ENCODE measurements at places on chromosomes 7 and 10.

DNA sequence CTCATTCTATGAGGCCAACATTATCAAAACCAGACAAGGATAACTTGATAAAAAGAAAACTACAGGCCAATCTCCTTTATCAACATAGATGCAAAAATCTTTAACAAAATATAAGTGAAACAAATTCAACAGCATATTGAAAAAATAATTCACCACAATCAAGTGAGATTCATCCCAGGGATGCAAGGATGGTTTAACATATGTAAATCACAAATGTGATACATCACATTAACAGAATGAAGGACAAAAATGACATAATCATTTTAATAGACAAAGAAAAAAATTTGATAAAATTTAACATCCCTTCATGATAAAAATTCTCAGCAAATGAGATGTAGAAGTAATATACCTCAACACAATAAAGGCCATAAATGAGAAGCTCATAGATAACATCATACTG lies 53.8 kb downstream of the TCAF1 start:
- DNase-seq, result no peak

GRCh38 chr10:49649294-49649693 lies 30.2 kb upstream of the C10orf53 start:
- peak; percentile 38 for DNase-seq

- no peak for DNase-seq
These were observed 525 bp downstream of the UBE2D4 start for GRCh38 chr7:43926798-43927123.

GRCh38 chr7:102252366-102252982 lies 34.2 kb upstream of the SH2B2 start:
- DNase-seq, result no peak

- DNase-seq, result peak; percentile 89
These were observed 1.6 kb downstream of the TCF7L2 start for GRCh38 chr10:112951359-112952281.

GRCh38 chr7:41574377-41574776 lies 128.5 kb downstream of the INHBA start:
- no peak for DNase-seq

DNA sequence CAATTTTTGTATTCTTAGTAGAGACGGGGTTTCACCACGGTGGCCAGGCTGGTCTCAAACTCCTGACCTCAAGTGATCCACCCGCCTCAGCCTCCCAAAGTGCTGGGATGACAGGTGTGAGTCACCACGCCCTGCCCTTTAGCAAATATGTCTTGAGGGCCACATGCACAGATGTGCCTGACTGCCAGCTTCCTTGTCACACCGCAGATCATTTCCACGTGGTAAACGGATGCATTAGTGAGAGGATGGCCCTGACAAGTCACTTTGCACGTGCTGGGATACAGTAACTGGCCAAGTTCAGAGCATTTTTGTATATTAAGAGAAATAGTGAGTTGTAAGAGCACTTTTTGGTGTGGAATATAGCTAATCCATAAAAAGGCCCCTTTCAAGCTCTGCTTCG lies 44.3 kb upstream of the FAM180A start:
- DNase-seq, result no peak

- DNase-seq, result no peak
These were observed 17.3 kb downstream of the SLC16A12 start for GRCh38 chr10:89518108-89518507.

- DNase-seq, result no peak
These were observed 2.0 kb downstream of the KAZALD1 start for GRCh38 chr10:101063548-101064414.

- no peak for DNase-seq
These were observed 12.6 kb downstream of the UCMA start for GRCh38 chr10:13221572-13221971.

- DNase-seq, result no peak
These were observed 327.7 kb downstream of the BBS9 start for GRCh38 chr7:33457039-33457438.

DNA sequence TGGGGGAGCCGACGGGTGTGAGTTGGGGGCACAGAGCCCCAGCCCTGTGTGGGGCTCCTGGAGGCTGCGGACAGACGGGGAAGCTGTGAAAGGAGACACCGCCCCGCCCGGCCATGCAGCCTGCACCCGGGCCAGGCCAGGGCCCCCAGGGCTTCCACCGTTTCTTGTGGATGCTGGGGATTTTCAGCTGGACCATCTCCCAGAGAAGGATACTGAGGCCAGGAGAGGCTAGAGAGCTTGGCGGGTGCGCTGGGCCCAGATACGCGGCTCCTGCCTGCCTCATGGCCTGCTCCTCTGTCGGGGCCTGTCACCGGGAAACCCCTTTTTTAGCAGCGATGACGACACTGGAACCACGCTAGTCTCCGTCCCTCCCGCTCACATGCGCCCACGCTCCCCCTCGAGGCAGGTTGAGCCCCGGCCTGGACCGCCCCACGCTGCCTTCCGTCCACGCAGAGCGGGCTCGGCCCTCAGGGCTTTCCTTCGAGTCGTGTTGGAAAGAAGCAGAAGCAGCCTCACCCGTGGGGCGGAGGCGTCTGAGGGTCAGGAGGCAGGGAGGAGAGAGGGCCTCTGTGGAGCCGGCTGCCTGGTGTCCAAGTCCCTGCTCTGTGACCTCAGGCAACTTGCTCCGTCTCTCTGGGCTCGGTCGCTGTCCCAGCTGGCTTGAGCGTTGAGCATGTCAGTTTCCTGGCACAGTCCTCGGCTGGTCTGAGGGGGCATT lies 11.7 kb downstream of the TMEM184A start:
- no peak for DNase-seq

GRCh38 chr7:21261627-21262594 lies 166.0 kb upstream of the SP4 start:
- DNase-seq, result no peak

DNA sequence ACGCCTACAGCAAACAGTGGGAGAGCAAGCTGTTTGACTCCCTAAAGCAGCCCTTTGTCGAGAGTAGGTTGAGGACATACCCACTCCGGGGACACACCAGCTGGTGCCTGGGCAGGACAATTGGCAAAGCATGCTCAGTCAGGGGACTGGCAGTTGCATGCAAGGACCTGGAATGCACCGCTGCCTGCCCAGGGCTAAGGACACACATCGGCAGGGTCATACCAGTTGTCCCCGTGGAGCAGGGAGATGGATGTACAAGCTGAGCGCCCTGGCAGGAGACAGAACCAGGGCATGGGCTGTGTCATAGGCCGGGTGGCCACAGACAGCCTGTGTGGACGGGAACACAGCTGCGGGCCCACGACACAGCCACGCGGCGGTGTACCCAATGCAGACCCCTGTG lies 18.3 kb upstream of the ELN start:
- DNase-seq, result no peak

DNA sequence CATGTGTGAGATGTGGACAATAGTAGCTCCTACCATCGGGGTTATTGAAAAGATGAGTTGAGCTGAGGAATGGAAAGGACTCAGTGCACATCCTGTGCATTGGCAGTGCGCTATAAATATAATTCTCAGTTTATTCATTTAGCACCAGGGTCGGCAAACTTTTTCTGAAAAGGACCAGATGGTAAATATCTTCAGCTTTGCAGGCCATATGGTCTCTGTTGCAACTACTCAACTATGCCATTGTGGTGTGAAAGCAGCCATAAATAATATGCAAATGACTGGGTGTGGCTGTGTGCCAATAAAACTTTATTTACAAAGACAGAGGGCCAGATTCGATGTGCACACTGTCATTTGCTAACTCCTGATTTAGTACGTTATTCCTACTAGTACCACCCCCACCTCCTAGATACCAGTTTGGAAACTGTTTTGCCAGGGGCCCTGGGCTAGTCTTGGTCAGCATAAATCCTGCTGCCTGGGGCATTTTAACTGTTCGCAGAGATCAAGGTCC lies 422.9 kb upstream of the MKI67 start:
- DNase-seq, result no peak

GRCh38 chr10:78843495-78843894 lies 225.3 kb upstream of the ZMIZ1 start:
- no peak for DNase-seq

DNA sequence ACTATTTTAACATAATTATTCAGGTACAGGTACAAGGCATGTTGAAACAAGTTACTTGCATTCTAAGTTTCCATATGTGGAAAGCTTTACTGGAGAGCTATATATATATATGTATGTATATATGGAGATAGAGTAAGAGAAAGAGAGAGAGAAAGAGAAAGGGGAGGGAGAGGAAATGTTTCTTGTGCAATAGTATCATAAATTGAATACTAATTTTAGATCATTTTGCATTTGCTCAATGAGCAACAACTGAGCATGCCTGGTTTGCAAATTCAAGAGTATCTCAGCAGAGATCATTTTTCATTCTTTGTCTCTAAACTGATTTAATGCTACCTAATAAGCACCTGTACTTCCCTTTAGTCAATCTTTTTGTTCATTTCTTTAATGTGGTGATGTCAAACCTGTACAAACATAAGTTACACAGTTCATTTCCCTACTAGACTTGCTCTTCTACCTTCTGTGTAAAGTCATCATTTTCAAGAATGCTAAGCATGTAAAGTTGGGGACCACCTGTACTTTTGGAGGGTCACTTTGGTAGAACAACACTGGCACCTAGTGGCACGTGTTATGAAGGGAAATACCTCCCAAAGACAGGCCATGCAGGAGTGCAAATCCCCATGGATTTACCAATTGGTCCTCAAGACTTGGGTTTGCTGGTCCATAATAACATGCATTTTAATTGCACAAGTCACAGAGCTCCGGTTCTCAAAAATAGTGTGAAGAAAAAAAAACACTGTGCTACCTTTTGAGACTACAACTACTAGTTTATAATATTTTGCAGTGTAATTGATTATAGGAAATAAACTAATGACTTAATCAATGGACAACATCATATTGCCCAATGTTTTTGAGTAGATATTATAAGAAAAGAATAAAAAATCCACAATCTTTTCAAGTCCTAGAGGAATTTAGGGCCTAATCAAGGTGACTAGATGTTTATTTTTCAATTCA lies 431.2 kb upstream of the IGFBP3 start:
- no peak for DNase-seq

DNA sequence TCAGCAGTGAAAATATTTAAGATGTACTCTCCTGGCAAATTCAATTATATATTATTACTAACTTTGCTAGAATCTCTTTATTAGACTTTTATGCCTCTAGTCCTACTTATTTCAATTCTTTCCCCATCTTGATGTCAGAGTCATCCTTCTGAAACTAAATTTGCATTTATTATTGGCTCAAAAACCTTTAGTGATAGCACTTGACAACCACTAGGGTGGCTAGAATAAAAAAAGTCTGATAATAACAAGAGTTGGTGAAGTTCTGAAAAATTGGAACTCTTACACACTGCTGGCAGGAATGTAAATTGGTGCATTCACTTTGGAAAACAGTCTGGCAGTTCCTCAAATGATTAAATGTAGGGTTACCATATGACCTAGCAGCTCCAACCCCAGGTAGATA lies 73.8 kb downstream of the LSMEM1 start:
- DNase-seq, result no peak

GRCh38 chr7:156609010-156609877 lies 31.3 kb upstream of the RNF32 start:
- no peak for DNase-seq

DNA sequence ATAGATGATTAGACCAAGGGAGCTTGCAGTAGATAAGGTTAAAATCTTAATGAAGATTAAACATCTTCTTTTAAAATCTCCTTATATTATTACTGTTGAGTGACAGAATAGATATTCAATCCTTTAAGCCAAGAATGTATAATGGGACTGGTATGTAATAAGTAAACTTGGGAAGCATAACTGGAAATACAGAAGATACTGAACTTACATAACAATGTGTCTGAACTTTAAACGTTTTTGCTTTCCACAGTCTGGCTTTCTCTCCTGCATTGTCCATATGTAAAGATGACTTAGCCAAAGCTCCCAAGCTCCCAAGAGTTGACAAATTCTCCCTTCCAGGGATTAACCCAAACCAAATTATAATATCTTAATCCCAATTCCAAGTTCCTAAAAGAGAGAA lies 129.8 kb downstream of the KCND2 start:
- DNase-seq, result no peak

- DNase-seq, result no peak
These were observed 186.4 kb downstream of the MGMT start for GRCh38 chr10:129653428-129653827.

DNA sequence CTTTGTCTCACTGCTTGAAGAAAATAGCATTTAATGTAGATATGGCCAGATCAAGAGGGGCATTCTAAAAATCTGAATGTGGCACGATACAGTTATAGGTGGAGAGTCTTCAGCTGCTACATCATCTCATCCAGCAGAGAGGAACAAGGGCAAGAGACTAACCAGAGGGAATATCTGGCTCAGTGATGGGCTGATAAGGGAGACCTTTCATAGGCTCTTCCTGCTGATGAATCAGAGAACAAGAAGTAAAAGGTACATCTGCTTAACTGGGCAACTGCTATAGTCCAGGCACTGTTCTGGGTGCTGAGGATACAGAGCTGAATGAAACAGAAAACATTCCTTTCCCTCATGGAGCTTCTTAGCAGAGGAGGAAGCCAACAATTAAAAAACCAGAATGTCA lies 37.9 kb downstream of the PIP4K2A start:
- DNase-seq, result no peak

GRCh38 chr10:93437086-93437945 lies 44.8 kb downstream of the MYOF start:
- DNase-seq, result peak; percentile 92

DNA sequence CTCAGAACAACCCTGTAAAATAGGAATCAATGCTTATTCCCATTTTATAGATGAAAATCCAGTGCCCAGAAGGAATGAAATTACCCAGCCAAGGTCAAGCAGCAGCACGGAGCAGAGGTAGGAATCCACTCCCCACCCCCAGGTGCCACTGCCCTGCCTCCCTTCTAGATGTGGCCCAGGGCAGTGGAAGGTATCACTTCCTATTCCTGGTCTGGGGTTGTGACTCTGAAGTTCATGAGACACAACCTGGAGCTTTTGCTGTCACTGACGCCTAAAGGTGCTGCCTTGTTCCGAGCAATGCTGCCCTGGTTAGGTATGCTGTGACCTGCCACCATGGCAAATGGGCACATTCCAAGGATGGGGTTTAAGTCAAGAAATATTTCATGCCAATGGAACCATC lies 53.6 kb downstream of the PIK3AP1 start:
- DNase-seq, result no peak

DNA sequence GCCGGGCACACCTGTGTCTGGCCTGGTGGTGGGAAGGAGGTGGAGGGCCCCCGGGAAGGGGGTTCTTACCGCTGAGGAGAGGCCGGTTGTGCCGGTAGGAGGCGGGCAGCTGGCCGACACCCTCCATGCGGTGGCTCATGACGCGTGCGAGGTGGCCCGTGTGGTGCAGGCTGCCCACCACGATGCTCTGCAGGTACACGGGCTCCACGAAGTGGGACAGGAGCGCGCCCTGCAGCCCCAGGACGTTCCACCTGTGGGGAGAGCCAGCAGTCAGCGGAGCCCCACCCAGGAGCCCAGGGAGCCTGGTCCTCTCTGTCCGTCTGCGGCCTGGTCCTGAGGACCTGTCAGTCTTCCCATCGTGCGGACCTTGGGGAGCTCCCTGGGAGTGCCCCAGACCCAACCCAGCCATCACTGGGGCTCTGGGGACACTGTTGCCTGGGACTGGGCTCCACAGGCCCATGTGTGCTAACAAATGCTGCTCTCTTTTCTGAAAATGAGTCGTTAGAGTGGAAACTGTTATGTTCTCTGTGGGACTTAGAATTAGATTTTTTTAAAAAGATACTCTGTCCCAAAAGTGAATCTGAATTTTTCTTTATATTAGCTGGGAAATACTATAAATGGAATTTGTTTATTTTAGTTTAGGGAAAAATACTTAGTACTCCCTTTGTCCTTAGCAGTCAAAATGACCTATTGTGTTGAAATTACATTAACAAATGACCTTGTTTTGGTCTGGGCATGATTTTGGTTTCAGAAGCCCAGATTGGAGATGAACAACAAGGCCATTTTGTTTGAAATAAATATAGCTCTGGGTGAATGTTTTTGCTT lies 143.9 kb downstream of the WDR37 start:
- DNase-seq, result no peak
